ENCODE measurements at places on chromosomes 16 and 17.

DNA sequence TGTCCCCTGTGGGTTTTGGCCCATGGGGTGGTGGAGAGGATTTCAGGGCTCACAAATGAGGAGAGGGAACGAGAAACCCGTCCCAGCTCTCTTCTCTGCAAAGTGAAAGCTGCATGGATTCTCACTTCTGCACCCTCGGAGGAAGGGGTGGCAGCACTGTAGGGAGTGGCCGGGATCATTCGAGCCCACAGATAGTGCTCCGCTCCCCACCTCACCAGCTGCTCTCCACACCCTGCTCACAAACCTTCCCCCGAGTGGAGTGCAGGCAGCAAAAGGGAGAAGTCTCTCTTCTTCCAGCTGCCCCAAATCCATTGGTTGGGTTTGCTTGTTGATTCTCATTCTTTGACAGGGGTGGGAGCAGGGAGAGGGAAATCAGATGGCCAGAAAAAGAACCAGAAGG, 20.1 kb downstream of the STAT5A start:
- no peak for DNase-seq

DNA sequence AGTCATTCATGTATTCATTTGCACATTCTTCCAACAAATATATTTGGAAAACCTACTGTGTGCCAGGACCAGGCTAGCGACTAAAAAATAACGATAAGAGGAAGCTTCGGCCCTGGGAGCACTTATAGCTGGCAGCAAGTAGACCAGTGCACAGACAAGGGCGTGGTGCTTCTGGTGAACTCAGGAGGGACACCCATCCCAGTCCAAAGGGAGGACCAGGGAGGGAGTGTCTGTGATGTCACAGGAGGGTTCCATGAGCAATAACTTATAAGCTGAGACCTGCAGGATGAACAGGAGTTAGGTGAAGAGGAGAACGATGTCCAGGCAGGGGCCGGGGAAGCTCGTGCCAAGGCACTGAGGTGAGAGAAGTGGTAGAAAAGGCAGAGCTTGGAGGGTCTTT, 17.4 kb upstream of the PHOSPHO1 start:
- DNase-seq = no peak

- no peak for DNase-seq
Observed at GRCh38 chr16:89140981-89141883, 30.3 kb upstream of the CDH15 start.

DNA sequence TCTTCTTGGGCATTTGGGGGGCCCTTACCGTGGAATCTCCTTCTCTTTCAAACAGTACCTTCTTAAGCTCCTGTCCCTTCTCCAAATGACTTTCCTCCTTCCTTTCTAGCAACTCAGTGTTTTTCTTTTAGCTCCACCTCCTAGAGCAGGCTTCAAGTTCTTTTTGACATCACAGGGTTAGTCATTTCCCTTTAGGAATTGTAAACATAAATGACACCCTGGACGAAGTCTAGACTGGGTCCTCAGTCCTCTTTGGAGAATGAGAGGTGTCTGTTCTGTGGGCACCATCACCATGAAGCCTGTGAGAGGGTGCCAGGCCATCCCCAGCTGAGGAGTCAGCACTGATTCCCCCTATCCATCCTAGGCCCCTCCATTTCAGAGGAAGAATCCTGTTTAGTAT, 94.7 kb downstream of the SALL1 start:
- DNase-seq = no peak

DNA sequence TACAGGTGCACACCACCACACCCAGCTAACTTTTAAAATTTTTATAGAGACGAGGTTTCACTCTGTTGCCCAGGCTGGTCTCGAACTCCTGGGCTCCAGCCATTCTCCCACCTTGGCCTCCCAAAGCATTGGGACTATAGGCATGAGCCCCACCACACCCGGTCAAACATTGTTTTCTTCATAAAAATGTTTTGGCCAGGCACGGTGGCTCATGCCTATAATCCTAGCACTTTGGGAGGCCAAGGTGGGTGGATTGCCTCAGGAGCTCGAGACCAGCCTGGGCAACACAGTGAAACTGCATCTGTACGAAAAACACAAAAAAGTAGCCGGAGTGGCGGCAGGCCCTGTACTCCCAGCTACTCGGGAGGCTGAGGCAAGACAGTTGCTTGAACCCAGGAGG, 12.1 kb downstream of the TMC6 start:
- no peak for DNase-seq

DNA sequence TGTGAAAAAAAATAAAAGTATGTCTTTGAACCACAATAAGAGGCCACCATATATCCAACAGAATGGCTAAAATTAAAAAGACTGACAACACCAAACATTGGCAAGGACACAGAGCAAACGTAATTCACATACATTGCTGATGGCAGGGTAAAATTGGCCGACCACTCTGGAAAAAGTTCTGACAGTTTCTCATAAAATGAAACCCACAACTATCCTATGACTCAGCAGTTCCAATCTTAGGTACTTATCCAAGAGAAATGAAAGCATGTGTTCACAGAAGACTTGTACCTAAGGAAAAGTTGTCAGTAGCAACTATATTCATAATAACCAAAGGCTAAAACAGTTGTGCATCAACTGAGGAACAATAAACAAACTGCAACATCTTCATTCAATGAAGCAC, 357.3 kb upstream of the XYLT1 start:
- no peak for DNase-seq

GRCh38 chr17:32525122-32525521, 38.3 kb downstream of the CDK5R1 start:
- no peak for DNase-seq

- DNase-seq = peak; percentile 66
Observed at GRCh38 chr17:61053469-61053868, 346.2 kb upstream of the TBX2 start.

DNA sequence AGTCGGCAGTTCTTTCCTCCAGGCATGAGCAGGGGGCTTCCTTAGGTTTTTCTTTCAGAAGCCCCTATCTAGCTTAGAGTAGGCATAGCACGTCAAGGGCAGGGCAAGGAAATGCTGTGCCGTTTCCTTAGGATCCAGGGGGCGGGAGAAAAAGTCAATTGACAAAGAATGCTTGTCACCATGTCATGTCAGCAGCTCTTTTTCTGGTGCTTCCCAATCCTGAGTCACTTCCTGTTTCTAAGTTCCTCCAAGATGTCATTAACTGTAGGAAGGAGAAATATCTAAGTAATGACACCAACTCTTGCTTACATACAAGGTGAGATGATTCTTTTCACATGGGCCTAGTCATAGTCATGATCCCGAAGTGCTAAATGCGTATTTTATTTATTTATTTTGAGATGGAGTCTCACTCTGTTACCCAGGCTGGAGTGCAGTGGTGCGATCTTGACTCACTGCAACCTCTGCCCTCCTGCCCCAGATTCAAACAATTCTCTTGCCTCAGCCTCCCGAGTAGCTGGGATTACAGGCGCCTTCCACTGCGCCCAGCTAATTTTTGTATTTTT, 35.2 kb downstream of the GJC1 start:
- DNase-seq = peak; percentile 92

DNA sequence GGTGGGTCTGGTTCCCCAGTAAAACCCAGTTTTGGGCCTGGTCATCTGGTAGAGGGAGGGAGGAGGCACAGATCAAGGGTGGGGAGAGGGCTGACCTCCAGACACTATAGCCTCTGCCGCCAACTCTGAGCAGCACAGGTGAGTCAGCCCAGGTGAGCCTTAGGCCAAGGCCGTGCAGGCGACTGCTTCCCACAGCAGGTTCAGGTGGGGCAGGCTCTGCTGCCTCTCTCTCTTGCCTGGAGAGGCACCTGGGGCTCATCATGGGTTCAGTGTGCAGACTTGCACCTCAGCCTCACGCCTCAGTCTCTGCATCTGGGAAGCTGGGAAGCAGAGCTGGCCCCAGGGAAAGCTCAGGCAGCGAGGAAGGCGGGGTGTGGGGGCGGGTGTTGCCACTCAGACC, 37.8 kb upstream of the IL34 start:
- DNase-seq = no peak

DNA sequence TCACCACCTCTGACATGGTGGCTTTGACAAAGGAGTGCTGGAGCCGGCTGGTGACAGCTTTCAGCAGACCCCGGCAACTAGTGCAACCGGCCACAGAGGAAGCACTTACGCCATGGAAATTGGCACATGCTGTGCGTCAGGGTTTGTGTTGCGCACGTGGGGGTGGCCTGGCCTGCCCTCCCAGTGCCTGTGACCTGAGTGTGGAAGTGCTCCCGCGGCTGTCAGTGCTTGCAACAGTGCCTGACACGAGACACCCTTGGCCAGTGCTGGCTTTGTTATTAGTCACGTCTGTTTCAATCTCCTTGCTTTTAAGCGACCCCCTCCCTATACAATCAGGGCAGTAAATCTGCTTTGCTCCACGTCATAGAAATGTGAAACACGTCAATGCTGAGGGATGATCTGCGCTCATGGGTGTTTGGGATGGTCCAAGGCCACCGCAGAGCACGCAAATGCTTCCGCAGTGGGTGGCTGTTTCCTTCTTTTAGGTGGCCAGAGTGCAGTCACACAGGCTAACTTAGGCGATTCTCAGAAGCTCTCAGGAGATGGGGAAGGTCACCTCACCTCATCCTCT, 64.3 kb downstream of the PGS1 start:
- peak; percentile 40 for DNase-seq

- peak; percentile 71 for DNase-seq
Observed at GRCh38 chr16:71358464-71358998, at the start of gene CALB2. Gene CALB2 (plus strand): TSS chr16:71358723. CDS start chr16:71358793, 70 bp downstream.

DNA sequence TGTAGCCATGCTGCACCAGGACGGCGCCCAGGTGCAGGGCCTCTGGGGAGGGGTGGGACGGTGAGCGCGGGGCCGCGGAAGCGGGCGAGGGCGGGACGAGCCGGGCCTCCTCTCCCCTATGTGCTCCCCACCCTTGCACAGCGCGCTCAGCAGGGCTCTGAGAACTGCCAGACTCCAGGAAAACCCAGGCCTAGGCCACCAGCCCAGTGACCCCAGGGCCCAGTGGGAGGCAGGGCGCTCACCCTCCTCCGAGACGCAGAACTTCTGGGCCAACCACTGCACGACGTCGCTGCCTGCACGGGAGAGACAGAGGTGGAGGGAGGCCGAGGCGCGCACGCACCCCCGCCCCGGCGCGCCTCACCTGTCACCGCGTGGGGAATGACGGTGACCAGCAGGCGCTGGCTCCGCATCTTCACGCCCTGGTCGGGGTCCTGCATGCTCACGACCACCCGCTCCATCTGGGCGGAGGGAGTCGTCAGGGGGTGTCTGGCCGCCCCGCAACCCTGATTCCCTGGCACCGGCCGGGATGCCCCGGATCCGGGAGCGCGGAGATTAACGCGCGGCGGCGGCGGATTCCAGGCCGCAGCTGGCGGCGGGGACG, 603 bp downstream of the RGS11 start:
- no peak for DNase-seq

- no peak for DNase-seq
Observed at GRCh38 chr17:41396340-41396739, 1.1 kb downstream of the KRT31 start.

DNA sequence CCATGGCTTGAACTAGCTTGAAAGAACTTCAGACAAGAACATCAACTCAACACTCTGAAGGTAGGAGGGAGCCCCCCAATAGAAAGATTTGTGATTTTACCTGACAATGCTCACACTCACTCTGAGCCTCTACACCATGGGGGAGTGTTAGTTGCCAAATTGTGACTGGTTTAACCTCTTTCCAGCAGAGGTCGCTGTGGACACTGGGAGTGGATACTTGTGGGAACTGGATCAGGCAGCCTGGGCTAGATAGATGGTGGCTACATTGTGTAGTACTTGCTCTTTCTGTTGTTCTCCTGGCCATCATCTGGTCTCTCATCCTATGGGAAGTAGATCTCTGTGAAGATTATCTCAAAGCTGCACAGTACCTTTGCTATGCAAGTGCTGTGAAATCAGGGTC, 2.9 kb downstream of the SMPD3 start:
- DNase-seq = peak; percentile 74

DNA sequence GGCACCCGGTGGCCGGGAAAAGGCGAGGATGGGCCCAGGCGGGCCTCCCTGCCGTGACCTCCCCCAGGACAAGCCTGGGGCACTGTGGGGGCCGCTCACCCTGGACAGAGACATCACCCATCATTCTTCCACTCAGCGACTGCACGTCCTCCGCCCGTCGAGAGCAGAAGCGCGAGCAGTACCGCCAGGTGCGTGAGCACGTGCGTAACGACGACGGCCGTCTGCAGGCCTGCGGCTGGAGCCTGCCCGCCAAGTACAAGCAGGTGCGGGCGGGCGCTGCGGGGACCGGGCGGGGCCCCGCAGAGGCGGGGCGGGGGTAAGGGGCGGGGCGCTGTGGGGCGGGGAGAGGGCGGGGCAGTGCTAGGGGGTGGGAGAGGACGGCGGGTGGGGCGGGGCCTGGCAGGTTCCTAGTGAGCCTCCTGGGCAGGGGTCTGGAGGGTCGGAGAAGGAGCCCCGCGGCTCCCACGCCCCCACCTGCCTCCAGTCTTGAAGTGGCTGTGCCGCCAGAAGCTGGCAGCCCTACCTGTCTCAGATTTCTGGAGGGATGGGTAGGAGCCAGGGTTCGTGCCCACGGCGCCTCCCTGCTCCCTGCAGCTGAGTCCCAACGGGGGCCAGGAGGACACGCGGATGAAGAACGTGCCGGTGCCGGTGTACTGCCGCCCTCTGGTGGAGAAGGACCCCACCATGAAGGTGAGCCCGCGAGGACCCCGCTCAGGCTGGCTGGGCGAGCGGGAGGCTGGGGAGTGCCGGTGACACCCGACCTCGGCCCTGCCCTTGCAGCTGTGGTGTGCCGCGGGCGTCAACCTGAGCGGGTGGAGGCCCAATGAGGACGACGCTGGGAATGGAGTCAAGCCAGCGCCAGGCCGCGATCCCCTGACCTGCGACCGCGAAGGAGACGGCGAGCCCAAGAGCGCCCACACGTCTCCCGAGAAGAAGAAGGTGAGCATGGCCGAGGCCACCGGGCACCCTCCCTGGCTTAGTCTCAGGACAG, 7.5 kb downstream of the NME3 start:
- DNase-seq = peak; percentile 52

DNA sequence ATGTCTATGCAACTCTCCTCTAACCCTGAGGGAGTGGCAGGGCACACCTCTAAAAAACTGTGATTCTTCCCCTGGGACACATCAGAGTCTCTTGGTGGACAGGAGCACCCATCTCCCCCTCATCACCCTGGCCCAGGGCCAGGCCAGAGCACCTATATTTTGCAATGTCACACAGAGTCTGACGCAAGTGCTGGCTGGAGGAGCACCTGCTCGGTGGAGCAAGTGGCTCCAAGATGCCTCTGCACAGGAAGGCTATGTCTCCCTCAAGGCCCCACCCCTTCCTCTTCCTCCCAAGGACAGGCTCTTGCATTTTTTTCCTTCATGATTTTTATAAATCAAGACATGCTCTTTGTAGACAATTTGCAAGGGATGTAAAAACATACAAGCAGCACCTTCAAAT, 13.3 kb downstream of the SNN start:
- DNase-seq = no peak

GRCh38 chr16:11094075-11094856, 149.9 kb downstream of the CLEC16A start:
- DNase-seq = no peak

GRCh38 chr17:62996221-62996620, 30.2 kb downstream of the TANC2 start:
- no peak for DNase-seq

DNA sequence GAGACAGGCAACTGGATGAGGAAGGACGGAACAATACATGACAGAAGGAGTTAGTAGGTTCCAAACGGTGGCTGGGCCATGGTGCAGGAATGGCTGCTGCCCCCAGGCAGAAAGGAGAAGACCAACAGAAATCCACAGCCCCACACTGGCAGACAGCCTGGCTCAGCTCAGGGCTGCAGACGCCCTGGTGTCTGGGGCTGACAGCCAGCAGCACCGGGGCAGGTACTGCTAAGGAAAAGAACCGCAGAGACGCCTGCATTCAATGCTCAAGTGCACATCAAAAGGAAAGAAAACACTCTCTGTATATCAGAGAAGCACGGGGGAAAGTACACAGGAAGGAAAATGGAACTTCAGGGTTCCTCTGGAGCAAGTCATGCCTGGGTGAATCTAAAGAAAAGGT, 53.4 kb downstream of the GAS7 start:
- DNase-seq = no peak
